ENCODE measurements at places on chromosomes 2 and 18.

- peak; percentile 5 for DNase-seq
Observed at GRCh38 chr2:130836501-130837174, at the start of gene ARHGEF4. Gene ARHGEF4, plus strand, starts transcription at chr2:130836914. Its CDS starts 40 bp downstream, at chr2:130836954.

- DNase-seq: no peak
Observed at GRCh38 chr18:75544496-75544895, 117.0 kb upstream of the SMIM21 start.

DNA sequence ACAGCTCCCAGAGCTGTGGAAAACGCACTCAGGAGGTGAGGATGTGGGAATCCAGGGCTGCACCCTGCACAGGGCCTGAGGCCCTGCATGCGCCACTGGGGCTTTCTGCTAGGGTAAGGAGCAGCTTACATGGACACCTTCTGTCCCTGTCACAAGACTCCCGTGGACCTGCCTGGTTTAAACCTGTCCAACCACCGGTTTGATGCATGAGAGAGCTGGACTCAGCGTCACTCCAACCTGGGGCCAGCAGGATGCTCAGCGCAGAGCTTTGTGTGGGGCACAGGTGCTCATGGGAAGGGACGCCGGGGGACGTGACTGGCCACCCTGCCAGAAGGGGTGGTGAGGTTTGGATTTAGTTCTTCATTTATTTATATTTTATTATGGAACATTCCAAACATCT lies 24.2 kb downstream of the SNORC start:
- no peak for DNase-seq

DNA sequence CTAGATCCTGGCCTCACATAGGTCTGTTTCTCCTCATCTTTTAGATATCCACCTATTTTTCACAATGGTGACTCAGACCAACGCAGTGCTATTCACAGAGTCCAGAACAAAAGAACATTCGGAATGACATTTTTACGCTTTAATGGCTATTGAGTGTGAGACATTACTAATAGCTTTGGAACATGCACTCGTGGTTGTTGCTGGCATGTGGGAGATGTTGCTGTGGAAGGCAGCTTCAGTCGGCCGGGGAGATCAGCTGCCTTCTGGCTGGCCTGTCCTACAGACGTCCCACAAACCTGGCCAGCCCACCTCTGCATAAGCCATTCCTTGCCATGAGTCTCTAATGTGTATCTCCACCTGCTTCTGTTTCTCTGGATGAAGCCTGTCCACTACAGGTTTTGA lies 3.4 kb downstream of the MBP start:
- no peak for DNase-seq

- DNase-seq: no peak
Observed at GRCh38 chr2:72973566-72974435, 56.5 kb downstream of the EMX1 start.

DNA sequence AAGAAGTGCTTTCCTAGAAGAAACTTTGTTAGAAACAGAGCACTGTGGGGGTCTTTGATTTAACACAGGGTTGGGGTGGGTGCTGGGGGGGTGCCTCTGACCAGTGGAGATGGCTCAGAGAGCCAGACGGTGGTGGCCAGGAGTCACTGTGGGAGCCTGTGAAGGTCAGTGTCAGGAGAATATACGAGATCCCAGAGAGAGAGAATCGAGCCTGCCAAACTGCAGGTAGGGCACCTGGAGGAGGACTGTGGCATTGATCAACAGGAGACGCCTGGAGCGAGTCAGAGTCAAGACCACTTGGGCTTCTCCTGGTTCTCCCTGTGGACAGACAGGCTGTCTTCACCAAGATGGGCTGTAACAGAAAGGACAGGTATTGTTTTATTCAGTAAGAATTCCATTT lies 136.5 kb upstream of the TWIST2 start:
- no peak for DNase-seq

GRCh38 chr2:105571445-105571987 lies 172.7 kb upstream of the FHL2 start:
- no peak for DNase-seq

DNA sequence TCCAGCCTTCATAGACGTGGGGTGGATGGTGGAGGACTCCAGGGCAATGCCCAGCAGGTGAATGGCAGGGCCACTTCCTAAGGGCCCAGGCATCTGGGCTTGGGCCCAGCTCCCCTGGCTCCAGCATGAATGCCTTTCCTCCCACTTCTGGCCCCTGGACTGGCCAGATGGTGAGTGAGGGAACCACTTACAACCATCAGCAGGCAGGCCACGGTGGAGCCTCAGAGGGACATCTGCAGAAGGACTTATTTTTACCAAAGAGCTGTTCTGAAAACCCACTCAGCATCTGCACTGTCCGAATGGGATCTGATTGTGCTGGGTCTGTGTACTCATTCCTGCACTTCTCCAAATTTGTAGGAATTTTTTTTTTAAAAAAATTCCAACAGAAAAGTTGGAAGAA lies 69.6 kb downstream of the SNTG2 start:
- no peak for DNase-seq

DNA sequence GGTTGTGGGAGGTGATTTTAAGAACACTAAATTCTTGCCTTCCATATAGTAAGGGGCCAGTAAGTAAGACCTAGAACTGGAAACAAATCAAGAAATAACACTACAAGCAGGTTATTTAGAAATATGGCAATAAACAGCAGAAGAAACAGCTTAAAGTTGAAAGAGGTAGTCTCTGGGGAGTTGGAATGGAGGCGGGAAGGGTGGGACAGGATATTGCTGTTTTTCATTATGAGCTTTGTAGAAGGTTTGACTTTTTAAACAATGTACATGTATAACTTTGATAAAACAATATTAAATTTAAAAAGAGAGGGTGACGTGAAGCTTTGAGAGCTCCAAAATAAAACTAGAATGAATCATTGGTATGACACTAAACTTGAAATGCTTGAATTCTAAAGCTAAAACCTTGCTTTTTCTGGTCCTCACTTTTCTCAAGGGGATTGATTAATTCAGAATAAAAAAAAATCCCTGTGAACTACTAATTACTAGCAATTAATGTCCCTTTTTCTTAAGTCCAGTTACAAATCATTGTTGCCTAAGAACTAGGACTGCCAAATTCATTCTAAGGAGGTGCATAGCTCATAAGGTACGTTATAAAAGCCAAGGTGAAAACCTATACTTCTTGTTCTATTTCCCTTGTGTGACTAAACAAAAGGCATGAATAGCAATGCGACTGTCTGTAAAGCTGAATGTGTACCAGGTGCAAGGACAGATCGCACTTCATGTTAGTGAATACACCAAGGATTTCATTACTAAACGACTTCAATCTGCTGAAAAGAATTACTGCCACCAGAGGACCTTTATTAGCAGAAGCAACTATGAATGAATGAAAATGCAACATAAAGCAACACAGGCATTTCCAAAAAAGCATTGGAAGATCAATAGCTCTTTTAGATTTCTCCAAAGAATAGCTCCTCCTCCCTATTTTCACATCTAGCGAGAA lies 177.5 kb downstream of the RBM43 start:
- no peak for DNase-seq

GRCh38 chr2:77228391-77228790 lies 293.8 kb downstream of the LRRTM4 start:
- no peak for DNase-seq

DNA sequence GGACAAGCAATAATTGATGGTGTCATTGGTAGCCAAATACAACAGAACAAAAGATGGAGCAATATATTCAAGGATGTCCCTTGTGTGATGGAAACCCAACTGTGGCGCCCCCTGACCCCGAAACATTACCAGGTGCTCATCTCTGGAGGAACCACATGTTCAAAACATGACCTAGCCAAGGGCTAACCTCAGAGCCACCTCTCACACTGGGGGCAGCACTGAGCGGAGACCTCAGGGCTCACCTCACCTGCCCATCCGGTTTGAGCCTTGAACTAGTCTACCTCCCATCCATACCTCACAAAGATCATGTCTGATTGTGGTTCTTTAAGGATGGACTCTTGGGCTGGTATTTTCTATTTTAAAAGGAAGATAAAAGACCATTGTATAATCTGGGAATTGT lies 314.4 kb upstream of the CDH7 start:
- DNase-seq: no peak

DNA sequence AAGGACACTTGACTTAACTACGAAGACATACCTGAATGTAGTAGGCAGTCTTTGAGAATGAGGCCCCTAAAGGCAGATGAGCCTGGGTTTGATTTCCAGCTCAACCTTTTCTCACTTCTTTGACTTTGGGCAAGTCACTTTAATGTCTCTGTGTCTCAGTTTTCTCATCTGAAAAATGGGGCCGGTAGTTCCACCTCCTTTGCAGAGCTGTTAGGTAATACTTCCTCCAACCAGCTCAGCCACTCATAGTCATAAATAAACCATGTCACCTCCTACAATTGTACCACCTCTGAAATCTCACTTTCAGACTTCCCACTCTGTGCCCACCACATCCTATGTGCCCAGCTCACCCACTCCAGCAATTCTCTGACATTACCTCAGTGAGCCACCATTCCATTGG lies 10.4 kb downstream of the ARHGAP25 start:
- no peak for DNase-seq

GRCh38 chr2:169490834-169491233 lies 11.5 kb downstream of the BBS5 start:
- no peak for DNase-seq

DNA sequence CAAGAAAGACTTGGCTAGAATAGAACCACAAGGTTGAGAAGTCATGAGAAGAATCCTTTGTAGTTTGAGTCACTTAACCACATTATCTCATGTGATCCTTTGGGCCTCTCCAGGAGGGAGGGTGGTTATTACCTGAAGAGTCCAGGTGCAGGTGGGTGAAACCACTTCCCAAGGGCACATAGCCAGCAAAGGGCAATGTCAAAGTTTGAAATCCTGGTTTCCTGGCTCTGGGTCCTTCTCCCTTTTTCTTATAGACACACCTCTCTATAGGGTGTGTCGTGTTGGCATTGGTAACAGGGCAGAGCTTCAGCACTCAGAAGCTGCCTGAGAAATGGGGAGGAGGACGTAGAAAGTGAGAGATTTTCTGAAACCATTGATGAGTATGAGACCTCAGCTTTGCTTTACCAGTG lies 137.9 kb downstream of the MGAT5 start:
- peak; percentile 8 for DNase-seq

GRCh38 chr2:55157474-55157884 lies 74.6 kb downstream of the CLHC1 start:
- no peak for DNase-seq

GRCh38 chr18:23259701-23260681 lies 124.7 kb downstream of the CABLES1 start:
- DNase-seq: no peak

DNA sequence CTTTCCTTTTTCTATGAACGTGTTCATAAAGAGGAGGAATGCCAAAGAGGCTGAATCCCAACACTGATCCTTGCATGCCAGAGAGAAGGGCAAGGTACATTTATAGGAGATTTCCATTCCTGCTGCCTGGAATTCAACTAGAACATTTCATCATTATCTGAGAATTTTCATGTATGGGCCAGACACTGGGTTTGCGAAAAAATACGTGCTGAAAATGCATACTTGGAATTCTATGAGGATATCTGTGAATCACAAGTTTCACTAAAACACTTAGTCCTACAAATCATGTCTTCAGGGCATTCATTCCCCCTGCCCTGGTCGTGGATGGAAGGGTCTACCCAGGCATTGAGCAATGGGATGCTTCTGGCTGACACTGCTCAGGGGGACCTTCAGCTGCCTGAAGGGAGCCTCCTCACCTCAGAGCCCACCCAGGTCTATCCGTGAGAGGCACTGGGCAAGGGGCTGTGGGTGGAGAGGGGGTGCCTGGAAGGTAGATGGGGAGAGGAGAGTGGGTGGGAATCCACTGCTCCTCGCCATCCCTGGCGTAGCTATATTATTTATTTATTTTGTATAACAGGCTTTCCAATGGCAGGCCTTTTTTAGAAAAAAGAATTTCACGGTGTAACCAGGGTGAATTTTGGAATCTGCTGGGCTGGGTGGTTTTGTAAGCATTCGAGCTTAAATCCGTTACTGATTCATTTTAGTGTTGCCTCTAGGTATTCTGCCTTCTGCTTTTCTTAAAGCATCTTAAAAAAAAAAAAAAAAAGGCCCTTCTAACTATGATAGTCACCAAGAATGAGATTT lies 560.6 kb upstream of the ID2 start:
- no peak for DNase-seq

DNA sequence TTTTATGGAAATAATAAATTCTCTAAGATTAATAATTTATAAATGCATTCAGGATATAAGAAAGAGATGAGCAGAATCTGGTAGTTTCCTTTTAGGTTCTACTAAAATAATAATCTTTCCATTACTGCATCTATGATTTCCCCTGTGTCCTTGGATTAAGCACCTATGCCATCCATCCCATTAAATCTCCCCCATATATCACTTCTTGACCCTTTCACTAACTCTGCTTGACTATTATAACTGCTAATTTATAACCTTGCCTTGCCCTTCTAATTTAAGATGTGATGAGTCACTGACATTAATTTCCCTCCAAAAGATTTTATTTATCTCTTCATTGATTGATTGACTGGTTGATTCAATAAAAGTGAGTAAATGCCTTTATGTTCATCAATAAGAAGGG lies 348.3 kb upstream of the LRATD1 start:
- no peak for DNase-seq

GRCh38 chr2:216245391-216245975 lies 126.8 kb downstream of the MARCHF4 start:
- DNase-seq: no peak

- DNase-seq: no peak
Observed at GRCh38 chr2:167487728-167488127, 599.4 kb downstream of the XIRP2 start.

DNA sequence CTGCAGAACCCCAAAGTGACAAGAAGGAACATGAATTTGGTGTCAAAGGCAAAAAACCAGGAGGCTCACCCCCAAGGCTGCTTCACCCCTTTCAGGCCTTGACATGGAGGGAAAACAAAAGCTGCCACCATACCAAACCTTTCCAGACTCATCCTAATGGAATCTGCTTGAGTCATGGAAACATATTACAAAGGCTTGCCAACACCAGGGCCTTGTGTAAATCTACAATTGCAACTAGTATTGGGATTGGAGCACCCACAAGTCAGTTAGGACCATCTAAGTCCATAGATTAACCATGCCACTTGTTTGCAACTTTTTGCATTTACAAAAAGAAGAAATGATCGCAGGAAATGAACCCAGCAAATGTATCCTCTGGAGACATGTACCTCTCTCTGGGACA lies 297.6 kb downstream of the CDCA7 start:
- DNase-seq: no peak

All from central memory CD4-positive, alpha-beta T cell (primary cell).